ENCODE measurements at places on chromosomes 7 and 10. TPM values are rescaled to one million over a fixed set of nuclear protein-coding genes. Genes with fewer than 3 reads are reported as not detected.

Gene TSPAN12
- not detected for total RNA-seq

Gene SGPL1
- 81.5 TPM for total RNA-seq

Gene RSPH10B
- total RNA-seq: 0.10 TPM

Gene ARHGAP12
- total RNA-seq: 26.0 TPM

Gene ADAM22
- not detected for total RNA-seq

GRCh38 chr10:79234391-79235315 lies 112.6 kb upstream of the PPIF start:
- peak; percentile 61 for DNase-seq

DNA sequence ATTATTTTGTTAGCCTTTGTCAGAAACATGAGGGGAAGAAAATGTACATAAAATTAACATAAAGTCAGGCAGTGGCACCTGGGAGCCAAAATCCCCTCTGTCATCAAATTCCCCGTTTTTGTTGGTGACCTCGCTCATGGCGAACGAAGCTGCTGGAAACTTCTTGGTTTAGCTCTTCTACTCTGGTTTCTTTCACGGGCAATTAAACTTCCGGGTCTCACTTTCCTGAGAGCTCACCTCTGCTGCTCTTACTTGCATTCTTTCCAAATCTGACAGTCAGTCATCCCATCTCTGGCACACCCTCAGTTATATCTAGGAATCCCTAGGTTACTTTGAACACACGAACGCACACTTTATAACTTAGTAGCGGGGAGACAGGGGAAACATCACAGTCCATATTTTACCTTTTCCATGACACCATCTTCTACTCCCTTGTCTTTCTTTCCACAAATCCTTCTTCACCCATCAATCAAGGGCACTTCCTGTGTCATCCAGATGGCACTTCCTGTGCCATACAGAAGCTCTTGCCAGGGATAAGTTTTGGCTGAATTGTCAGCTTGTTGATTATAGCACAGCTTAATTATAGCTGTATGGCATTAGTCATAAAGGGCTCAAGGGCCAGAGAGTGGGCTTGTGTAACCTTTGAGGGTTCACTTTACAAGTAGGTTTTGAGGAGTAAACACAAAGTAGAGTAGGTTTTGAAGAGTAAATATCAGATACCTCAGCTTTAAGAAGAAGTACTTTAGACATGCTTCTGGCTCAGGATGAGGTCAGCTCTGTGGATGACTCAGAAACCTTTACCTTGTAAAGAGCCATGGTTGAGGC lies 105.1 kb downstream of the GATA3 start:
- peak; percentile 56 for DNase-seq

GRCh38 chr7:44796034-44796503 lies 412 bp upstream of the PPIA start:
- peak; percentile 59 for DNase-seq

DNA sequence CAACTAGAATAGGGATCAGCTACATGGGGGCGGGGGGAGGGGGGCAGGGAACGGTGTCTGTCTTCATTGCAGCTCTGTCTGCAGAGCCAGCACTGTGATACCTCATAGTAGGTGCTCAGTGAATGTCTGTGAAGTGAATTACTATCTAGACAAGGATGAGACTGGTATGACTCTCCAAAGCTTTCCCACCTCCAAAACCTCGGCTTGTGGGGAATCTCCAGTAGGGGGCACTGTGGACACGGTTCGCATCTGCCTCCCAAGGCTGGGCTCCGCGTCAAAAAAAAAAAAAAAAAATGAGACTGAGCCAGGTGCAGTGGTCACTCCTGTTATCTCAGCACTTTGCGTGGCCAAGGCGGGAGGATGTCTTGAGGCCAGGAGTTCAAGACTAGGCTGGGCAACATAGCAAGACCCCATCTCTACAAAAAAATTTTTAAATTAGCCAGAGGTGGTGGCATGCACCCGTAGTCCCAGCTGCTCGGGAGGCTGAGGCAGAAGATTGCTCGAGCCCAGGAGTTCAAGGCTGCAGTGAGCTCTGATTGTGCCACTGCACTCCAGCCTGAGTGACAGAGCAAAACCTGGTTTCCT lies 9.6 kb downstream of the TRIM56 start:
- peak; percentile 77 for DNase-seq

GRCh38 chr7:148963583-148964482 lies 64.5 kb downstream of the PDIA4 start:
- DNase-seq: no peak

DNA sequence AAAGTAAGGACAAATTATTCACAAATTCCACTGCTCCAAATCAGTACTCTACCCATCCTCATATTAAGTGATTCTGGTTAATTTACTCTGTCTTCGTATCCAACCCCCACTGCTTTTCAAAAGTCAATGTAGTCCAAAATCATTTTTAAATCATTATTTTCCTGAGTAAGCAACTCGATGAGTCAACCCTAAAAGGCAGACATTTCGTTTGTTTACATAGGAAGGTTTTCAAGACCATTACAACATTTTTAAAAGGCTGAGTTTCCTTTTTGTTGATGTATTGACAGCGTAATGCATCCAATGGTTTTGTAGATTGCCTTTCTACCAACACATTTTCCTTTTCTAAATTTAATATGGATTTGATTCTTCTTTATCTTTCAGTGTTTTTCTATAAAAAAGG lies 523.0 kb upstream of the ANKRD30A start:
- peak; percentile 69 for DNase-seq

DNA sequence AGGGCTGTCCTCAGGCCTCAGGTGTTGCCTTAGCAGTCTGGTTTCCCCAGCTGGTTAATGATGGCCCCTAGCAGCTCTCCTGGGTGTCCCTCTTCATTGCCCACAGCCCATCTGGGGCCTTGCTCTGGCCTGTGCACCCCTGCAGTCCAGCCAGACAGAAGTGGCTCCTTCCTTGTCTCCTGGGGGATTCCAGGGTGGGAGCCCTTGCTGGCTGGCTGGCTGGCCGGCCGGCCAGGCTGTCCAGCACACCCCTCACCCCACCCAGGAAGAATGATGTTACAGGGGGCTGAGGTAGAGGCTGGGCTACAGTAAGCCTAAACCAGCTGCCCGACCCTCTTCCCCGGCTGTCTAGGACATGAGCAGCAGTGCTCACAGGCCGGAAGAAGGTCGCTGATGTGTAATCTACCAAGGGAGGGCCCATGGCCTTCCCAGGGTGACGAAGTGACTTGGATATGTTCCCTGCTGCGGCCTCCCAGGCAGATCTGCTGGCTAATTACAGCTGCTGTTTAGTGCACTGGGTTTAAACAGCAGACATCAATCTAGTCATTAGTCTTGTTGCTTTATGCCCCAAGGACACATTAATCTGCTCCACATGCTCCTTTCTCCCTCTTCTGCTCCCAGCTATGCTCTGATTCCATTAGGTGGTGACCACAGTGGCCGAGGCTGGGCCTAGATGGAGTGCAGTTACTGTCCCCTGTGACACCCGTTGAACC lies 53.8 kb upstream of the LRRC4 start:
- DNase-seq: no peak

- no peak for DNase-seq
Measured at GRCh38 chr10:77921395-77921794, 5.2 kb downstream of the DLG5 start.

- no peak for DNase-seq
Measured at GRCh38 chr7:148060724-148061123, 529.8 kb upstream of the C7orf33 start.

- DNase-seq: no peak
Measured at GRCh38 chr10:113983552-113983951, 60.1 kb upstream of the ADRB1 start.

DNA sequence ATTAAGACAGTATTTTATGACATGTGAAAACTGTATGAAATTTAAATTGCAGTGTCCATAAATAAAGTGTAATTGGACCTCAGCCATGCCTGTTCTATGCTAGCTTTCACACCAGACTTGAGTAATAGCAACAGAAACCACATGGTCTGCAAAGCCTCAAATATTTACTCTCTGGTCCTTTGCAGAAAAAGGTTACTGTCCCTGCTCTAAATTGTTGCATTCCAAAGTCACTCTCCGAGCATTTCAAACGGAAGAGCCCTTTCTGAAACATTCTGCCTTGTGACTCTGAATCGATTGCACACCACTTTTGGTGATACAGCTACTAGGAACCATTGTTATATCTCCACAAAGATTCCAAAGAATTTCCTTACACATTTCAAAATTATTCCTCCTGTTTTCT lies 81.0 kb upstream of the STK17A start:
- peak; percentile 31 for DNase-seq

- DNase-seq: no peak
Measured at GRCh38 chr10:21604651-21605050, 70.6 kb downstream of the MLLT10 start.

DNA sequence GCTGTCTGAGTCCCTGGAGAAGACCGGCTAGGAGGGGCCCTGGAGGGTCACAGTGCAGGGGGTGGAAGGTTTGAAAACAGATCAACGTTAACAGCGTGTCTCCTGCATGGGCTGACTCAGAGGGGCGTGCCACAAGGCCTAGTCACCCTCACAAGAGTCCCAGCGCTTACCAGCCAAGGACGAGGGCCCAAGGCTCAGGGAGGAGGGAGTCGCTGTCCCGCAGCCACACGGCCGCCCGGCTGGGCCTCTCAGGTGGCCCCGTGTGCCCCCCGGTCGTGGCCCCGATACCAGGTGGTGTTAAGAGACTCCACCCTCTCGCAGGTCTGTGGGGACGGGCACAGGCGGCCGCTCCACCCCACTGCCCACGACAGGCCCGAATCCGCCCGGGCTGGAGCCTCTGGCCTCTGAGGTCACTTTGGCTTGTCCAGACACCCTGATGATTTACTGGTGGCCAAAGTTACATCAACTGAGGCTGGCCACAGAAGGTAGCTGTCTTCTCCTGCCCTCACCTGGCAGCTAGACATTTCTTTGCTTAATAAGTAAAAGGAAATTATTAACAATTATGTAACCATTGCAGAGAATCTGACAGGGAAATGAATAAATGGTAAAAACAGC lies 34.0 kb downstream of the FAM20C start:
- peak; percentile 69 for DNase-seq

DNA sequence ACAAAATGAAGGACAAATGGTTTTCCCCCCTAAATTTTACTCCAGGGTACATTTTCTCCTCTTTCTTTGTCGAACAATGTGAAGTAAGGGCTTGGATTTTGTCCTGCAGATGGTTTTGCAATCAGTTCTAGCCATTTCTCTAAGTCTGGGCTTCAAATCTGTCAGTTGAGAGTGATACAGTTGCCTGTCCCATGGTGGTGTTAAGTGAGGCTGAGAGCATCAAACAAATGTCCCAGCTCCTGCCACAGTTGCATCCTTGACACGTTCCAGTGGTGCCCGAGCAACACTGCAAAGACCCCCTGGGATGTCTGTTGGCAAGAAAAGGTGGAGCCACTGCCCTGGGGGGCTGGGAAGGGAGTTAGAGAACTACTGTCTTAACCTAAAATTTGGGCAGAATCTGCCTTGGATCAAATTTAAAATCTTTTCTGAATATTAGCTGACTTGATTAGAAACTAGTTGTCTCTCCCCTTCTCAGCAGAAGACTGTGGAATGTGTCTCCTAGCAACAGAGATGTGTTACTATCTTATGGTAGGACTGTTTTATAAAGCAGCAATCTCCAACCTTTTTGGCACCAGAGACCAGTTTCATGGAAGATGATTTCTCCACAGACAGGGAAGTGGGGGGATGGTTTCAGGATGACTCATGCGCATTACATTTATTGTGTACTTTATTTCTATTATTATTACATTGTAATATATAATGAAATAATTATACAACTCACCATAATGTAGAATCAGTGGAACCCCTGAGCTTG lies 102.0 kb upstream of the STEAP1B start:
- DNase-seq: peak; percentile 65

DNA sequence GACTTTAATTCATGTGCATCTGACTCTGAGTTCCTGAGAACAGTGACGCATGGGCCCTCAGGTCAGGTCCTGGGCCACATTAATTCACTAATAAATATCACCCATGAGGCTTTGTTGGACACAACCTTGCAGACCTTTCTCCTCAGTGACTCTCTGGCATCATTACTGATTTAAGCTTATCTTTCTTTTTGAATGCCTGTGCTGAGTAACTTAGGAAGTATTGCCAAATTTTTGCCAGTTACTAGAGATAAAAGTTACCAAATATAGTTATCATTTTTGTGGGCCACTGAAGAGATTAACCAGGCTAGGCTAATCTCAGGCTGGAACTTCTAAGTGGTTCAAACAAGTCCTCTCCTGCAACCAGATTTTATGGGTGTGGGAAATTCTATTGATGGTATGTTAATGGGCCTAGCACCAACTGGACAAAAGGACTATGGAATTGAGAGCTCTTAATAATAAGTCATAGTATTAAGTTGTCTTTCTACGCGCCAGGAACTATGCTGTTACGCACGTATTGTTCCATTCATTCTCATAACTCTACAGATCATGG lies 28.8 kb upstream of the PRTFDC1 start:
- no peak for DNase-seq

DNA sequence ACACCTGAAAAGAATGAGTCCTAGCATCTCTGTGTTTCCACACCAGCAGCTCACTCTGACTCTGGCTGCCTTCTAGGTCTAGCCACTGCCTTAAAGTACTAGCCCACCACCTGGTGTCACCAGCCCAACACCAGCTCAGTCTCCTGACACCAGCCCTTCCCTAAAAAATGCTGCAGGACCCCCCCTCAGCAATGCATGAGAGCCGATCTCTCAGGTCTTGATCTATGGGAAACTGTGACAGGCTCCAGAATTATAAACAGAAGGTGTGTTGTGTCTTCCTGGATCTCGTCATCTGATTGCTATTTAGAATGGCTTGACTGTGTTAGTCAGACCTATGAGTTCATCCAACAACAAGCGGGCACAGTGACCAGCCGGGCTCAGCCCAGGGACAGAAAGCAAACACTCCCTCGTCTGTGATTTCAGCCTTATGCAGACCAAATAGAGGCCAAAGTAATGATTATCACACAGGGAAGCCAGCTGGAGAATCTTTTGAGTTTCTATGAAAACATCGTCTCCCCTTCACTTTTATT lies 66.6 kb downstream of the CUBN start:
- DNase-seq: peak; percentile 72

DNA sequence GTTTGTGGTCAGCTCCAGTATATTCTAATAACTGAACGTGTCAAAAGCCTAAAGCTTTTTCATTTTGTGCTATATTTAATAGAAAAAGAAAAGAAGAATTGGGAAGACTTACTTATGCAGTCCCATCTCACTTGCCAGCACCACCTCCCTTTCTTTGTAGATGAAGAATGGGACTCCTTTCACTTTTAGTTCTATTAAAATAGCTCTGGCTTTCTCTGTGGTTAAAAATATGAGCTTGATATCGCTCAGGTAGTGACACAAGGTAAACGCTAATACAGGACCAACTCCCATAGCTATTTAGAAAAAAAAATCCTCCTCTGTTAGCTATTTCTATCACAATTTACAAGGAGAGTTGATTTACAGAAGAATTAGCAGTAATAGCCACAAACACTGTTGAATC lies 176.8 kb downstream of the PDE1C start:
- no peak for DNase-seq

DNA sequence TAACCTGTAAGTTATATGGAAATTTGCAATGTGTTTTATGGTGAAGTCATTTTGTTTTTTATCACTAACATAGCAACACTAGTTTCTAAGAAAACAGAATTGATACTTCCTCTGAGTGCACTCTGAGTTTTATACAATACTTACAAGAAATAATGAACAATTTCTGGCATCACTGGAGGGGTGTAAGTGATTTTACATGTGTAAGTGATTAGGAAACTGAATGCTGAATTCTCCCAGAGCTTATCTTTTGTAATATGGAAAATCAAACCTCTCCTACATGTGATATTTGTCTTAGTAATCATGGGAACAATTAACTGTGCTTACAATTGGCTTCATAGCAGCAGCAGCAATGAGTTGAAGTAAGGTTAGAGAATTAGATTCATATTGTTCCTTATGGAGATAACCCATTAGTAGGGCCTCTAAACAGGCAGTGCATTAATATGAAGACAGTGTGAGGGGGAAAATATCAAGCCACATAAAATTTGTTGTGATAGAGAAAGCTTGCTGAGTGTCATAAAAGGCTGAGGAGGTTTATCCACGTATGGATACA lies 37.4 kb downstream of the SEMA3C start:
- no peak for DNase-seq
